DND-41 (cell line): ENCODE measurements at places on chromosomes 12 and 14.

DNA sequence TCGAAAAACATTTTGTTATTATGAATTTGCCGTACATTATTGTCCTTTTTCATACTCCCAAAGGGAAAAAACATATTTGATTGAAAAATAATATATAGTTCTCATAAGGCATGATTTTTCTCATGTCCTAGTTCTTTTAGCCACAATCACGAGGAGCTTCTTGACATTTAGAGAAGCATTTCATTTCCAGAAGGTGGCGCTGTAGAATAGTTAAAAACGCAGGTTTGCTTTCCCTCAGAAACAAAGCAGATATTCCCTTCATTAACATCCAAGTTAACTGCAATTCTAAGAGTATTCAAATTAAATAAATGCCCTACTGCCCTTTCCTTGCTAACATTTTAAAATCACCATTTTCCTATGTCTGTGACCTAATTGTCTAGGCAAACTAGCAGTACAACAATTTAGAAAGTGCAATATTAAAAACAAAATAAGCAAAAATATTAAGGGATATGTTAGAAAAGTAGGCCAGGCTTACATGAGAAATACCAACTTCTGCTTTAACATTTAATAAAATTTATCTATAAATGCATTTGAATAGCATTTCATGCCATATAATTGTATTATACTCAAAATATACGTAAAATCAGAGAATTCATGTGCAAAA lies 10.9 kb upstream of the PIK3C2G start:
- peak; percentile 5 for DNase-seq

GRCh38 chr12:122208073-122208820 lies 4.7 kb downstream of the B3GNT4 start:
- DNase-seq: no peak

GRCh38 chr14:30482276-30482675 lies 76.7 kb upstream of the G2E3 start:
- DNase-seq: no peak

GRCh38 chr12:45852508-45852907 lies 123.0 kb downstream of the ARID2 start:
- no peak for DNase-seq

DNA sequence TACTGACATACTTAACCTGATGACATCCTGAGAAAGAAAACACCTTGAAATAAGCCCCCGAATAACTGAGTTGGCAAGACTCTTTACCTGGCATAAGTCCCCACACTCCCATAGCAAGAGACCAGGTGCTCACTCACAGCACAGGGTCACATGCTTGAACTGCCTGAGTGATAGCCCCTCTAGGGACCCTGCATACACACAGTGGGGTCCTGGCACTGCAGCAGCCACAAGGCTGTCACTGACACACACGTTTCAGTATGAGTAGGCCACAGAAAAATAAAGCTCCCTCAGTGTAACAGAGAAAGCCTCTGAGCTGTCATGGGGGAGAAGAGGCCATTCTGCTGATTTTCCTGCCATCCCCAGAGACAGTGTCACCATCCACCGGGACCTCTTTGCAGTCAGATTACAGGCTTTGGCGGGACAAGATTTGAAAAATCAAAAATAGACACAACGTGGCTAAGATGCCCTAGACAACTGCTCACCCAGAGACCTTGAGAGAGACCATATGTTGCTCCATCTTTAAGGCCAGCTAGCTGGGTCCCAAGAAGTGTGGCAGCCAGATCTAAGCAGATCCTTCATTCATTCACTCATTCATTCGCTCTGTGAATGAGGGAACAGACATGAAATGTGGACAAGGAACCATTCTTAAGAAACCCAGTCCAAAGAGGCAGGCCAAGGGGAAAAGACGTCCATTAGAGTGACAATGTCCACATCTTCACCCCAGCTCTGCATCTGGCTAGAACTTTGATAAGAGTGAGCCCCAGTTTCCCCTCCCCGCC lies 1.6 kb downstream of the SCARB1 start:
- DNase-seq: no peak
